ENCODE measurements at places on chromosomes 6 and 20.

DNA sequence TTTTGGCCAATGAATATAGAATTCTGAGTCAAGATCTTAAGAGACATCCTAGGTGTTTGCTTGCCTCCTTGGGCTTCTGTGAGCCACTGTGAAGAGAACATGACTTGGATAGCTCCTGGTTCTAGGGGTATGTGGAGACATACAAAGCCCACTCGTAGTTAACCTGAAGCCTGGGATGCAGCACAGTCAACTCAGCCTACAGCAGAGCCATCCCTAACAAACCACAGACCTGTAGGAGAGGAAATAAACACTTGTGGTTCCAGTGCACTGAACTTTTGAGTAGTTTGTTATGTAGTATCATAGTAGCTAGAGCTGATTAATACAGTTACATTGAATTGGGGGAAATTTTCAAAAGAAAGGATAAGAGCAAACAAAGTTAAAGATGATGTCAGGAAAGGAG is 474.4 kb upstream of the HSF2 start:
- DNase-seq: no peak

DNA sequence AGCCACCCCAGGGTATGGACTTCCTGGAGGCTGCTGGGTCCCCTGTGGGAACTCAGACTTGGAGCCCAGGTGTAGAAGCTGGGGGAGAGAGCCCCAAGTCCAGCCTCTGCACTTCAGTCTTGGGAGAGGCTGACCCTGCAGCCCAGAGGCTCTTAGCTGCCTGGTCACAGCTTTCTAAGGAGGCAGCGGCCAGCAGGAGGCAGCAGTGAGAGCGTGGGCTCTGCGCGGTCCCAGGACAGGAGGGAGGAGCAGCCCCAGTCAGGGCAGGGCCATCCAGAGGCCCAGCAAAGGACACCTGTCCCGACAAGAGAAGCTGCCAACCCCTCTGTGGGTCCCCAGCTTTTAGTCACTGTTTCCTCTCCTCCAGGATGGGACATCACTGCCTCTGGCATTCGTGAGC is 9.4 kb downstream of the TREML2 start:
- DNase-seq: peak; percentile 68

- no peak for DNase-seq
These were observed 63.4 kb downstream of the ARID1B start for GRCh38 chr6:156840606-156841005.

- DNase-seq: peak; percentile 65
These were observed 50.4 kb downstream of the HLA-DPB1 start for GRCh38 chr6:33126101-33126714.

GRCh38 chr6:131400054-131400778 is 172.8 kb upstream of the ARG1 start:
- peak; percentile 21 for DNase-seq

DNA sequence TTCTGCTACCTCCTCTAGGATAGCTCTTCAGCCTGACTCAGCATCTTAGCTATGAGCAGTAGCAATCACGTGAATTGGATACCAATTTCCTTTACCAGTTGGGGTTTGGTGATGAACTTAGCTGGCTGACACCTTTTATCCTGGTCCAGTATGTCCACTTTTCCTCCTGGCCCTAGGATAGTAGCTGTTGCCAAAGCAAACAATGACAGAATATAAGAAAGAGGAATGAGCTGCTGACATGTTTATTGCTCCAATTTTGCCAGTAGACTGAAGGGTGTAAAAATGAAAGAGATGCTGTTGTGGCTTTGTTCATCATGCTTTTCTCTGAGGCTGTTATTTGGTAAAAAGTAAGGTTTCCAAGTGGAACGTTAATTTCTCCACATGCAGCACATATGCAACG is 168.3 kb upstream of the JAG1 start:
- no peak for DNase-seq

DNA sequence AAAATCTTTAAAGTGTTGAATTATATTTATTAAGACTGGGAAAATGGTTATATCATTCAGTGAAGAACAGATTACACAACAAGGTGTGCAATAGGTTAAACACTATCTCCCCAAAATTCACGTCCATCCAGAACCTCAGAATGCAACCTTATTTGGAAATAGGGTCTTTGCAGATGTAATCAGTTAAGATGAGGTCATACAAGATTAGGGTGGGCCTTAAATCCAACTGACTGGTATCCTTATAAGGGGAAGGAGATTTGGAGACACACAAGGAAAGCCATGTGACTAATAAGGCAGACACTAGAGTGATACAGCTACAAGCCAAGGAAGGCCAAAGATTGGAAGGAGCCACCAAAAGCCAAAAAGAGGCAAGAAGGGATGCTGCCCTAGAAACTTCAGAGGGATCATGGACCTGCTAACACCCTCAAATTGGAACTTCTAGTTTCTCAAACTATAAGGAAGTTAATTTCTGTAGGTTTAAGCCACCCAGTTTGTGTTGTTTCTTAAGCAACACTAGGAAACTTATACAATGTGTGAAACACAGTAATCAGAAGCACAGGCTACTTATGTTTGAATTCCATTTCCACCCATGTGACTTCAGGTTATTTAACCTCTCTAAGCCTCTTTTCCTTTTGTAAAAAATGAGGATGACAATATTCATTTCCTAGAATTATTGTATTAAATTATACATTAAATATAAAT is 16.9 kb downstream of the ILRUN start:
- DNase-seq: peak; percentile 29

- no peak for DNase-seq
These were observed 23.9 kb downstream of the SUN5 start for GRCh38 chr20:32980131-32980941.

DNA sequence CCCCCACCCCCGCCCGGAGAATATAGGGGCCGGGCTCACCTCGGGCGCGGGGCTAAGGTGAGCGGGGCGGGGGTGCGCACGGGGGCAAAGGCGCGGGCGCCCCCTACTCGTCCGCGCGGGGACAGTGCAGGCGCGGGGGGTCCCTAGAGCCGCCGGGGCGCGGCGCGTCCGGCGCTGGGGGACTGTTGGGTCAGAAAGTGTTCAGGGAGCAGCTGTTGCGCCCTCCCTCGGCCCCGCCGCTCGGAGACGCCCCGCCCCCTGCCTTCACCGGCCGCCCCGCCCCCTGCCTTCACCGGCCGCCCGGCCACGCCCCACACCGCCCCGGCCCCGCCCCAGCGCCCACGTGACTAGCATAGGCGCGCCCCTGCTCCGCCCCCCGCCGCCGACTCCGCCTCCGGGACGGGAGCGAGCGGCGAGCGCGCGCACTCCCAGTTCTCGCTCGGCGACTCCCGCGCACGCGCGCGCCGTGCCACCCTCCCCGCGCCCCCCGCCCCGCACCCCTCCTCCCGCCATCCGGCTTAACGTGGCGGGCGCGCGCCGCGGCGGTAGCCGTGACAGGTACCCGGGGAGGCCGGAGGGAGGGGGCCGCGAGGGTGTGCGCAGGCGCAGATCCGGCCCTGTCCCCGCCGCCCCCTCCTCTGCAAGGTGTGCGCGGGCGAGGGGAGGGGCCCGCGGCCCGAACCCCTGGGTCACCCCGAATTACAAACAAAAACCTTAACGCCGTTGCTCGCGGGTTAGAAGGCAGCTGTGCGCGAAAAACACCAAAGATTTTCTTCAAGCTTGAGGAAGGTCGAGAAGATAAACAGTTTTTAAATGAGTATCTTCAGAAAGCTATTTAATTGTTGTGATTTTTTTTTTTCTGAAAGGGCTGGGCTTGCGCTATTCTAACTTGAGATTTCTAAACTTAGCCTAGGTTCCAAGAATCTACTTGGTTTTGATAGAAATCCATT is 704 bp upstream of the ZNF217 start:
- DNase-seq: peak; percentile 94

DNA sequence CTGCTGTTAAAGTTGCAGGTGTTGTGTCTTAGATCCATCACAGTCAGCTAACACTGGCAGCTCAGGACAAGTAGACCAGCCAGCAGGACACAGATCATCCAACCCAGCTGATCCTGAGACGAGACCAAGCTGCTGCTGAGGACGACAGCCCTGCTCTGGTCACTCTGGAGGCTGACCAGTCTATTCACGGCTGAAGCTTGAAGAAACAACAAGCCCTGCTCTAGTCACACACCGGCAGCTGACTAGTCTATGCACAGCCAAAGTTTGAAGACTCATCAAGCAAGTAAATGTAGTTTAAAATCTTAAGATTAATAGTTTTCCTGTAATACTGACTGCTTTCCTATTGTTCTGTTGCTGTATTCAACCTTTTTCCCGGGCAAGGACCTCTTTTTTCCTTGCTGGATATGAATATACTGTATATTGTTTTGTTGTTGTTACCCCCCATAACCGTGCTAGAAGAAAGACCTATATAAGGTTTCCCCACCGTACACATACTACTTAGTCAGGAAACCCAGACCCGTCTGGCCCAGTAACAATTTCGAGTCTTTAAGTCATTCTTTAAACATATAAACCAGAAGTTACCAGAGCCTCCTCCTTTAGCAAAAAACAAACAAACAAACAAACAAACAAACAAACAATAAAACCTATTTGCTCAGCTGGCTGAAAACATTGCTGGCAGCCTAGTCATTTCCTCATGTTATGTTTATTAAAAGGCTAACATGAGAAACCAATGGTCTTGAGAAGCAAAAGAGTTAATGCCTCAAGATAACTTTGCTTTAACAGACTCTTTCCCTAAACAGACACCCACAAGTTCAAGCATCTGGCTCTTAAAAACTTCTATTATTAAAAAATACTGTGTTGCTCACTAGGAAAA is 16.7 kb upstream of the GSTA3 start:
- DNase-seq: no peak

DNA sequence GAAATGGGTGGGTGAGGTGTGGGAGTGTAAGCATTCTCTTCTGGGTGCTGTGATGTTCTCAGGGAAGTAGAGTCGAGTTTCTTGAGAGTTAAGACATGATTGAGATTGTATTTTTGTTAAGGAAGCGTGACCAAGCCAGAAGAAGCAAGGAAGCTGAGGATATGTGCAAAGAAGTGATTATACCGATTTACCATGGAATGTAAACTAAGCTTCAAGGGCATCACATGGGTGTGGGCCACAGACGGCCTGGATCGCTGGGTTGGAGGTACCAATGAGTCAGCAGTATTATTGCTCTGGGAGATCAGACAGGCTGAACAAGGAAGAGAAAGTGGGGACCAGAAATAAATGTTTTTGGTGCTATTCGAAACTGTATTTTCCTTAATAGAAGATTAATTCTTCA is 184.1 kb upstream of the GMDS start:
- no peak for DNase-seq

DNA sequence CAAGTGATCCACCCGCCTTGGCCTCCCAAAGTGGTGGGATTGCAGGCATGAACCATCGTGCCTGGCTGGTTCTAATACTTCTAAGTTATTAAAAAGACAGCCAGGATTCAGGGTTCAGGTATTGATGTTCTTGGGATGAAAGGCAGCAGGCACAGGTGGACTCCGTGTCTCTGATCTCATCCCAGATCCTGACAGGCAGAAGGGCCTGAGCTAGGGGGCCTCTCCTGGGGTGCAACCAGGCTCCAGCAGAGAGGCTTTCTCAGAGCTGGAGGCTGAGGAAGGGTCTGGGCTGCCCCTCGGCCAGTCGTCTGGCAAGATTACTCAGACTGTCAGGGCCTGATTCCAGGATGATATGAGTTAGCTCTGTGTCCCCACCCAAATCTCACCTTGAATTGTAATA is 106.3 kb downstream of the SCML4 start:
- no peak for DNase-seq

DNA sequence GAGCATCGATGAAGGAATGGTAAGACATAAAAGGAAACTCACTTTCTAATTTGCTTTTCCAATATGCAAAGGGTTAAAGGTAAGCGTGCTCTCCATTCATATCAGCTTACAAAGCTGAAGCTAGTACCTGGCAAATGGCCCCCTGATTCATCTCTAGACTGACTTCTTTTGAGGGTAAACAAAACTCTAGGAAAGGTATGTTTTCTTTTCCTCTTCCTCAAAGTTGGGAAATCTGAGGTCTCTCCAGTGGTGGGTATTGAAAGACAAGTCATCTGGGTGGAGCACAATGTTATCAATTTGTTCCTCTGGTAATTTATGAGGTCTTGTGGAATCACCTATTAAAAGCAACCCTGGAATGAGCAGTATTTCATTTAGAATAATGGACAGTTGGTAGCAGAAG is 7.9 kb upstream of the FBXO30 start:
- DNase-seq: no peak

DNA sequence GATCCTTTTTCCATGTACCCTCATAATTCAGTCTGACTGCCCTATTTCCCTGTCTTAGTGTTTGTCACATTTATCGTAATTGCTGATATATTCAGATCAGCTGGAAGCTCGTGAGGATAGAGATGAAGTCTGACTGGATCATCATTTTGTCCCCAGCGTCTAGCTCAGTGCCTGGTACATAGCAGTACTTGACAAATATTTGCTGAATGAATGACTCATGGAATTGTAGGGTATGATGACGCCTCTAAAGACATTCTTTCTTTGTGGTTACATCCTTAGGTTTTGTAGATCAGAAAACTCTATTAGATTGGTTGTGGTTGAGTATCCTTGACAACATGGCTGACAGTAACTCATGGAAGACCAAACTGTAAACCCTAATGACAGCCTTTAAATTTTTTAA is 68.9 kb downstream of the MTHFD1L start:
- no peak for DNase-seq

DNA sequence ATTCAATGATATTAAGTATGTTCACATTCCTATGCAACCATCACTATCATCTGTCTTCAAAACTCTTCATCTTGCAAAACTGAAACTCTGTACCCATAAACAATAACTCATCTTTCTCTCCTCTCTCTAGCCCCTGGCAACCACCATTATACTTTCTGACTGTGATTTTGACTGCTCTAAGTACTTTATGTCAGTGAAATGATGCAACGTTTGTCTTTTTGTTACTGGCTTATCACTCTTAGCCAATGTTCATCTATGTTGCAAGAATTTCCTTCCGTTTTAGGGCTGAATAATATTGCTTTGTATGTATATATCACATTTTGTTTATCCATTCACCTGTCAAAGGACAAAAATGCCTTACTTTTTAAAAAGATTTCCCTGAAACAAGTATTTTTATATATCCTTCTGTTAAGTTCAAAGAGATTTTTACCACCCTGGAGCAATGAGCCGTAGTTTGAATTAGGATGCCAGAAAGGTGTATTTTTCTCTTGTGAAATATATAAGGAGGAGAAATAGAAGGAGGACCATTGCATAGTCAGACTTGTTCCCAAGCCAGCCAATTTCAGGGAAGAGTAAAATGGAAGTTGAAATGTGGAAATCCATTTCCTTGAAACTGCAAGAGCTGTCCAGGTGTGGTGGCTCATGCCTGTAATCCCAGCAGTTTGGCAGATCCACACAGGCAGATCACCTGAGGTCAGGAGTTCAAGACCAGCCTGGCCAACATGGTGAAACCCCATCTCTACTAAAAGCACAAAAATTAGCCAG is 4.0 kb upstream of the CGAS start:
- peak; percentile 92 for DNase-seq

DNA sequence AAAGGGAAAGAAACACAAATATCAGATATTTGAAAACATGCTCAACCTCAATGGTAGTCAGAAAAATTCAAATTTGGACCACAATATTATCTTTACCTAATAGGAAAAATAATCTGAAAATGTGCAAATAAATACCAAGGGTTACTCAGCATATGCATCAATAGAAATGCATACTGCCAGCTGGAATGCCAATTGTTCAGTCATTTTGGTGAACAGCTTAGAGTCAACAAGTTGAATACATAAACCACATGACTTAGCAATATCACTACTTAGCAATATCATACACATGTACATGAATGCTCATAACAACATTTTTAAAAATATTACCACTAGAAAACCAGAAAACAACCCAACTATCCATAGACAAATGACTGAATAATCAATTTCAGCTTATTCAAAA is 212.7 kb downstream of the PTPRK start:
- DNase-seq: no peak

GRCh38 chr6:165723326-165723725 is 60.3 kb upstream of the PDE10A start:
- no peak for DNase-seq

- no peak for DNase-seq
These were observed 303.5 kb upstream of the RNF24 start for GRCh38 chr20:4318891-4319290.

All from NB4 (cell line).